ENCODE measurements at places on chromosomes 3 and 15.

DNA sequence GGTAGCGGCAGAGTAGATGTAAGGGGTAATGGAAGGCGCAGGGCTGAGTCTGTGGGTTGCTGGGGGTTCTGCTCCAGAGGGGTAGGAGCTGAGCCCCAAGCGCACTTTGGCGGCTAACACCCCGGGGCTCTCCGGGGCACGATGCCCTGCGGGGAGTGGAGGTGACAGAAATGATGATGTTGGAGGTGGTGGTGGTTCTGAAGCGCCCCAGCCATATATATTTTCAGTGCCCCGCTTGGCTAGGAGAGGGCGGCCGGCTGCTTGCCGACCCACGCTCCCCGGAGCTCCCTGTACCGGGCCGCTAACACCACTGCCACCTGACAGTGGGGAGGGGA is 9.7 kb downstream of the ZIC4 start:
- DNase-seq, result no peak

- DNase-seq, result no peak
These were observed 15.8 kb upstream of the THUMPD3 start for GRCh38 chr3:9347081-9347480.

DNA sequence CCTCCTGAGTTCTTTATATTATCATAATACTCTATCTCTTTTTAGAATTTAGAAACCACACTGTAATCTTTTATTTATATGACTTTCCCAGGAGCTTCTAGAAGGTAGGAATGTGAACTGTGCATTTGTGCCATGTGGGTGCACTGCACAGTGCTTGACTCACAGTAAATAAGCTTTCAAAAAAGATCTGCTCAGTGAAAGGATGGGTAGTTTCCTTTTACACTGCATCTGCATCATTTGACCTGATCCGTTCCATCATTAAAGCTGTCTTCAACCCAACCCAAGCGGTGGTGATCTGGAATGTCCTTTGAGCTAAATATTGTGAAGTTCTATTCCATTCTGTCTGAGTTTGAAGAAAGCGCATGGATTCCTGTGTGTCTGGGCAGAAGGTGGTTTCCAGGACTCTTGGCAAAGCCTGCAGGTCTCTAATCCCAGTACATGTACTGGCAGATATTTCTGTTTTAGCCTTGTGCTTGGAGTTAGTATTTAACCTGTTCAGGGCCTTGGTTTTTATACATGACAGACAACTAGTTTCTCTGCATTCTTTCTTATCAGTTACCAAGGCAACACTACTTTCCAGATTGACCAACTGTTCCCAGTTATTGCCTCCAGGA is 96.7 kb downstream of the DHX30 start:
- DNase-seq, result no peak

- DNase-seq, result no peak
These were observed 95.0 kb upstream of the GALNT15 start for GRCh38 chr3:16079519-16079918.

DNA sequence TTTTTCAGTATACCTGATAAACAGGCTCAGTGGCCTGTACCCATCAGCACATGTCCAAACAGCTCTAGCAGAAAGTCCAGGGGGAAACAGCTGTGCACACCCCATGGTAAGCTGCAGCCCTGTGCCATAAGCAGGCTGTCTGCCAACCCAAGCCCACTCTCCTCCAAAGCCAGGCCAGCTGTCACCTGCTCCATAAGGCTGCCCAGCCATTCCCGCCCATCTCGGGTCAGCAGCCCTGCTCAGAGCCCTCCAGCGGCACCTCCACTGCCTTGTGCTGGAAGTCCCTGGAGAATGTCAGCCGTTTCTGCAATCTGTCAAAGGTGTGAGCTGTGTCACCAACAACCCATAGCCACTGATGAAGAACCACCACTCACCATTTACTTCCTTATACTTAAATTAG is 82.0 kb downstream of the NTRK3 start:
- DNase-seq, result no peak

DNA sequence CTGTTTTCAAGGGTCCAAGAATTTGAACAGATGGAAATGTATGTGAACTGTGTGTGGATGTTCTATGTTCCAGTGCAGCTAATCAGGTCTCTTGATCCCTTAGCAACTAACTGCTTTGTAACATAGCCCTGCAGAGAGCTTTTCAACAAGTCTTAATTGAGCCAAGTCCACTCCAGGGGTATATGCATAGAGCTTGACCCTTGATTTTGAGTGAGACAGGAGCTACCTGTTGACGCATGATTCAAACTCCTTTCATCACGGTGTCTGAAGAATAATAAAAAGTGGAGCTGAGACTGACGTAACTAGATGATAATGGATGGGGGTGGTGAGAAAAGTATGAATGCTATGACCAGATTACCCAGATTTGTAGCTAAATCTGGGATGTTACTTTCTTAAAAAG is 93.3 kb upstream of the CCDC54 start:
- no peak for DNase-seq

DNA sequence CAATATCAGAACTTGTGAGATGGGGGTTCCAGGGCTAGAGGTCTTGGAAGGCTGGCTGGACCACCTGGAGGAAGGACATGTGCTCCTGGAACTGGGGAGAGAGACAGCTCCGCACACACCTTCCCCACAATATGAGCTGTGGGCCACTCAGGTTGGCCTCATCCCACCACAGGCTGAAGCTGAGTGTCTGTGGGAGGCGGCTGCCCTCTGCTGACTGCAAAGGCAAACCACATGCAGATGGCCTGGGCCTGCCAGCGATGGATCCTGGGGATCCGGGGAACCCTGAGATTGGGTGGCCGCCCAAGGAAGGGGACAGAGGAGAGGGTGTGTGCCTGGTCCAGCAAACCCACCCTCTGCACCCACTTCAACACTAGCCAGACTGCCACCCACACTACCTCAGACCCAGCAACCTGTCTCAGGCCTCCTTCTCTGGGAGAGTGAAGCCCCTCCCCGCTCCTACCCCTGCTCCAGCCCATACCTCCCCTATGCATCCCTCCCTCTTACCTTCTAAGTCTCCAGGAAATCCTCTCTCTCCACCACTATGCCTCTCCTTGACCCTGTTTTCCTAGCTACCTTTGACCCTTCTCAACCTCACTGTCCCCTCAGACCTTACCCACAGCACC is 44.8 kb downstream of the CYP11A1 start:
- no peak for DNase-seq

DNA sequence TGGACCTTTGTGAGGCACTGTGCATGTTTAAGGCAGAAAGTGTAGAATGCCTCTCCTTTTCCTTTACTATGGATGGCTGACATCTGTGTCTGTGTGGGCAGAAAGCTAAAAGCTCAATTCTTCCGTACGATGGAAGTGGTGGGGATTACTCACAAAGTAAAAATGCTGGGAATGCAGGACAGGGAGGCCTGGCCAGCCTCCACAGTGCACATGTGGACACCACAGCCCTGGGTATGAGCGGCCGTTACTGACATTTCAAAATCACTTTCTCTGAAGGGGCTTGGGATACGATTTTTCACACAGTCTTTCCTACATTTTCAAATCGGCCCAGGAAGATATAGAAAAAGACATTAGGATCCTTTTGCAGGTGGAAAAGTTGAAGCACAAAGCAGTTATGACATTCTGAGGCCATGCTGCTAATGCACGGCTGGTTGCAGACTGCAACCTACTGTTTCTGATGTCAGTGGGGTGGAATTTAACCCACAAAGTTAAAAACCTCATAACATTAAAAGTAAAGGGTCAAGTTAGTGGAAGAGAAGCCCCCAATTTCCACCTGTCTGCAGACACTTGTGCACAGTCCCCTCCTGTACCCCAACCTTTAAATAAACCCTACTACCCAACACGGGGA is 27.9 kb downstream of the EHD4 start:
- DNase-seq, result no peak

- no peak for DNase-seq
These were observed 54.6 kb downstream of the DAPK2 start for GRCh38 chr15:63991706-63992105.

- no peak for DNase-seq
These were observed 4.1 kb upstream of the TGM5 start for GRCh38 chr15:43270676-43271306.

DNA sequence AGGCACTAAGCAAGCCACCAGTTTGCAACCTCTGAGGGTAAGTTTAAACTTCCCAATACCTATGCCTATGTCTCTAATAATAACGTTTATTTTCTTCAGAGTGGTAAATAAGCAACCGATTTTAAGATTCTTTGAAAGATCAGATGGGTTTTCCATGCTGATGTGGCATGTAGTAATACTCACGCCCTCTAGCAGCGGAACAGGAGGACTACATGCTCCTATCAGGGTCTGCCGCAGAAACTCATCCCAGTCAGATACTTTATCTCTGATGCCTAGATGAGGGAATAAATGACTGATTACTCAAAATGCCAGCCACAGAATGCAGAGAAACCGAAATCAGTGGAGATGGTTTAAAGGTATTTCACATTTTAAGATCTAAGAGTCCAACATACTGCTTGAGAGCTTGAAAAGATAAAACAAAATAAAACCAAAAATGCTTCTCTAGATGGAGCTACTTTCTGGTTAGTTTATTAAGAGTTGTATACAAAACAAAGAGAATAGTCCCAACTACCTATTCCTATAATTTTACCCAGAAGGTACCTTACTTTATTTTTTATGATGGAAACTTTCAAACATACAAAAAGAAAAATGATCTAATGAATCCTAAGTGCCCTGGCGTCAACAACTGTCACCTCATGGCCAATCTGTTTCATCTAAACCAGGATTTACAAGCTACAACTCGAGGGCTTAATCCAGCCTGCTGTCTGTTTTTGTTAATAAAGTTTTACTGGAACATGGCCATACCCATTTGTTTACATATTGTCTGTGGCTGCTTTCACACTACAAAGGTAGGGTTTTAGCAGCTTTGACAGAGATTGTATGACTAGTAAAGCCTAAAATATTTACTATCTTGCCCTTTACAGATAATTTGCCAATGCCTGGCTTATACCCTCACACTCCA is 37.5 kb upstream of the STIMATE start:
- DNase-seq, result no peak

GRCh38 chr3:155019575-155019974 is 60.5 kb upstream of the MME start:
- DNase-seq, result no peak

GRCh38 chr3:95705786-95706418 is 1108.5 kb upstream of the EPHA6 start:
- DNase-seq, result peak; percentile 21

DNA sequence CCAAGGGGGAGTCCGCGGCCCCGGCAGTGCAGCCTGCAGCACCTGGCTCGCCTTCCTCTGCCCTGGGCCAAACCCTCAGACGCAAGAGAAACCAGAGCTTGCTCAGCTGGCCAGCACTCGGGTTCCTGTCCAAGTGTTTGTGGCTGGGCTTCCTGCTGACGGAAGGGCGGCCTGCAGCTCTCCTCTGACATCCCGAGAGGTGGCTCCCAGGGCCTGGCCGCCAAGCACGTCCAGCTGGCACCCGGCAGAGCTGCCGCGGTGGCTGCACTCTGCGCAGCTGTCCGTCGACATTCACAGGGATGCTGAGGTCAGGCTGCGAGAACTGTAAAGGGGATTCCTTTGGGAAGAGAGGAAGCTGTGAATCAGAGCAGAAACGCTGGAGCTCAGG is 85.6 kb downstream of the CPN2 start:
- DNase-seq, result no peak

DNA sequence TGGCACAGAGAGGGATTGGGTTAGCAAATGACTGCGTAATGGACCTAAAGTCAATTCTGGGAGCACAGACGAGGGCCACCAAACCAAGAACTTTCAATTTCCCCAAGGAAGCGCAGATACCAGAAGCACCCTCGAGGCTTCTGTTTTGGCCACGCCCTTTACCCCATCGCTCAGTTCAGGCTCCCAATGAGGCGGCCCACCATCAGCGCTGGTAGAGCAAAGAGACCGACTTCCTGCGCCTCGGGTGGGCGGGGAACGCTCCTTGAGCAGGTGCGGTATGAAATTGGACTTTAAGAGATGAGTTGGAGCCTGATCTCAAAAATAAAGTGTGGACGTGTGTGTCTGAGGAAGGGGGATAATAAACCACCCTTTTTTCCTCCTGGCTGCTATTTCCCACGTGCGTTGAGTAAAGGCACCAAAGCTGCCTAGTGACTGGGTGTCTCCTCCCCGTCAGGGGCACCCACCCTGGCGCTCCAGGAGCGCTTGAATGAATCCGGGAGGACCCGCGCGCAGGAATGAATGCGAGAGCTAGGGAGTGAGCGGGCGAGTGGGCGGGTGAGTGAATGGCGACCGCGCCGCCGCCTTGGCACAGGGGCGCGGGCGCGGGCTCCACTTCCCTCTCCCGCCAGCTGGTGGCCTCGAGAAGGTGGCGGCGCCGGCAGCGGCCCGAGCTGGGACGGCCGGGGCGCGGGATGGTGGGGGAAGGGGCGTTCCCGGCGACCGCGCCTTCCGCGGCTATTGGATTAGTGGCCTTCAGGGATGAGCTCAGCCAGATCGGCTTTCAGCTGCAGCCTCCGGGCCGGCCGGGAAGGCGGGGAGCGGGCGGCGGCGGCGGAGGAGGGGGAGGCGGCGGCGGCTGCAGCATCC is at the start of gene SPSB4:
Gene SPSB4, plus strand, starts transcription at position 772 of the 867 bp plus-strand sequence. CDS start 14,758 bp downstream, outside the sequence.
- no peak for DNase-seq

DNA sequence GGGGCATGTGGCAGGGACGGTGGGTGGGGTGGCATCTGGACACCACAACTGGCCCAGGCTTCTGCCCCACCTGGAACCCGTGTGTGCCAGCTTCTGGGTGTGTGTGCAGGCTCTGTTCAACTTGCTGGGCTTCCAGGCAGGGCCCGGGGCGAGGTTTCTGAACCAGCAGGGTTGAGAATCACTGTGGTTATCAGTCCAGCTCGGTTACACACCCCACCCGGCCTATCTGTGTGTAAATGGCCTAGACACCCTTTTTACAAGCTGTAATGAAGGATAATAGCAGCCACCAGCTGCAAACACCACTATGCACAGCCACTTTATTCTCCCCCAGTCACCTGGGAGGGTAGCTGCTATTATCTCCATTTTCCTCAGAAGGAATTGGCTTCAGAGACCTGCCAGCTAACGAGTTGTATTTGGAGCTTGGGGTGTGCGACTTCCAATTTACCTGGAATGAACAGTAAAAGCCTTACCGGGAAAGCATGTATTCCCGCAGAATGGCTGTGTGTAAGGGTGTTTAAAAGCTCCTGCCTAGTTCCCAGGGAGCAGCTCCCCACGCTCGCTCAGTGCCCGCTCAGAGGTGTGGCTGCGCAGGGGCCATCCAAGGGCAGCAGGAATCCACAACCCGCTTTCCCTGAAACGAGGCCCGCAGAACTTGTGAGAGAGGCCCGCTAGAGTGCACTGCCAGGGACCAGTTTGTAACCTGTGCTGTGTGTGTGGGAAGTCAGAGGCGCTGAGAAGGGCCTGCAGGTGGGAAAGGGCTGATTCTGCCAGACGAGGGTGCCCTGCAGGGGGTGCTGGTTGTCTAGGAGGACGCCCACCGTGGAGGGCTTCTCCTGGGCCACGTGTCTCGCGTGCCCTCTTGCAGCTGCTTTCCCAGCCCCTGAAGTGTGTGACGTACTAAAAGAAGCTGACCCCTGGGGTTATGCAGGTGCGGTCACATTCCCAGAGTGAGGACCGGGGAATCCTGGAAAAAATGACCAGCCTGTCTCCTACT is 83.5 kb downstream of the C3orf70 start:
- no peak for DNase-seq

- DNase-seq, result no peak
These were observed 11.5 kb upstream of the DNAJC13 start for GRCh38 chr3:132405609-132406299.
